ENCODE measurements at places on chromosomes 2 and 18.

GRCh38 chr2:208101716-208102631 is 22.4 kb downstream of the CRYGD start:
- DNase-seq = no peak

GRCh38 chr2:168378960-168379669 is 77.0 kb upstream of the CERS6 start:
- DNase-seq = no peak

DNA sequence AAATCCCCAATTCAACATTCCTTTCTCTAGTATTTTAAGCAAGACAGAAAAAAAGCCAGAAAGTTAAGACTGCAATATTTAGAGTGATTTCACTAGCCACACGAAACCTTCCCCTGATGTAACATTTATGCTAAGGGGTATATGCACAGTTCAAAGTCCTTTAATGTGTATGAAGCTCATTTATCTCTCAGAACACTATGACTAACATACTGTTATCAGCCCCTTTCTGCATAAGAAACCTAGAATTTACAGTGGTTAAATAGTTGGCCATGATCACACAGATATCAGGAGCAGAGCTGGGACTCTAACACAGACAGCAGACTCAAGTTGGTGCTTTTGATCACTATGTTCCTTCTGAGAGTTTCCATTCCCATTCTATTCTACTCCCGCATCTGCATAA is 185.5 kb downstream of the CDH2 start:
- DNase-seq = no peak

- DNase-seq = no peak
Measured at GRCh38 chr2:125855204-125855603, 800.8 kb upstream of the GYPC start.

DNA sequence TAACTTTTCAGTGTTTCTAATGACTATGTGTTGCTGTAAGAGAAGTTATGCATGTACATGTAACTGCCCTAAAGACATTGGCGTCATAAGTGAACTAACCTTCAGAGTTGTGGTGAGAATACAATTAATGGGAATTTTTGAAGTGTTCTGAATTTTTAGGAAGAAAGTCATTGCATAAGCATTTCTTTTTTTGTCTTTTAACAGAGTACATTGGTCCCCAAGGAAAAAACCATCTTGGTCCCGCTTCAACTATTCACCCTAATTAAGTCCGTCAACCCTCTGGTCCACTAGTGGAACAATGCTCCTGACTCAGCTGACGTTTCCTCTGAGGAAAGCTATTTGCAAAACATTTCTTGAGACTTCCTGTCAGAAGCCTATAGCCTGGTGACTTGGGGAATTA is 41.1 kb upstream of the VIT start:
- DNase-seq = no peak

- peak; percentile 38 for DNase-seq
Measured at GRCh38 chr2:223055836-223056235, 3.8 kb downstream of the KCNE4 start.

DNA sequence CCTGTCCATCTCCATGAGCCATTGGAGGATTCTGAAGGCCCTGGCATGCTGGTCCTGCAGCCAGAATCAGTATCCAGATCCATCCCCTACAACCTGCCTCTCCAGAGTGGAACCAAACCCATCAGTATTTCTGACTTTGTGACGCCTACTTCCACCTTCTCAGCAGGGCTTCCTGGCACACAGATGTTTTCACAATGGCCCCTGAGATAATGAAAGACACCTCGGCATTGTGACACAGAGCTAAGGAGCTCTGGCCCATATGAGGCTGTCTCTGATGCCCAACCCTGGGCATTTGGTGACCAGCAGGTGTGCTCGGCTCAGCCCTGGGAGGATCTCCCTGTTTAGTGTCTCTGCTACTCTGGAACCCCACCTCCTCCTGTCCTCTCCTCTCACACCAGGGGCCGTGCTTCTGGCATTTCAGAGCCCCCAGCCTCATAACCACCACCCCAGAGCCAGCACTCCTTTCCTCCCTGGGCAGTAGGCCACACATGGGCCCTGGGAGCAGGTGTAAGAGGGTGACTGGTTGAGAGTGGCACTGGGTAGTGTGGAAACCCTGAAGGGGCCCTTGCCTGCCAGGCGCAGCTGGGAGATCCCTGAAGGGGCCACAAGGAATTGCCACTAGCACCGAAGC is 38.2 kb downstream of the FOSL2 start:
- DNase-seq = no peak

DNA sequence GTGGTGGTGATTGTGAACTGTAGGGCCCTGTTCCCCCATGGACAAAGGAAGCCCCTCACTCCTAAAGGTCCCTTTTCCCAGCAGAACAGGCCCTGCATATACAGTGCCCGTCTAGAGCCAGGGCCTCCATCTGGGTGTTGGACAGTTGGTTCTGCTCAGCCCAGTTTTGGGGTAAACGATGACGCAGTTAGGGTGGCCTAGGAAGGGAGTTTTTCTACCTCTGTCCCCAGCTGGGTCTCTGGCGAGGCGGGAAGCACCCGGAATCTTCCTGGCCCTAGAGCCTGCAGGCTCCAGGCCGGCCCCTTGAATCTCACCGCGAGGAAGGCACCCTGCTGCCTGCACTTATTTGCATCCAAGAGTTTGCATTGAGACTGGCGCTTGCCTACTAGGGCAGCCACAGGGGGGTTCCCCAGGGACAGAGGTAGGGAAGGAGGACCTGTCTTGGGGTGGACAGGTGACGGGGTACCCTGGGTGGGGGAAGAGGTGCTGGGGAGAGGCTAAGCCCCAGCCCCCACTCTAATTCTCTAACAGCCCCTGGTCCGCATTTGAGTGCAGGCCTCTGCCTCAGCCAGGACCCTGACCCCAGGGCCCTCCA is 529 bp upstream of the MTA3 start:
- DNase-seq = no peak

DNA sequence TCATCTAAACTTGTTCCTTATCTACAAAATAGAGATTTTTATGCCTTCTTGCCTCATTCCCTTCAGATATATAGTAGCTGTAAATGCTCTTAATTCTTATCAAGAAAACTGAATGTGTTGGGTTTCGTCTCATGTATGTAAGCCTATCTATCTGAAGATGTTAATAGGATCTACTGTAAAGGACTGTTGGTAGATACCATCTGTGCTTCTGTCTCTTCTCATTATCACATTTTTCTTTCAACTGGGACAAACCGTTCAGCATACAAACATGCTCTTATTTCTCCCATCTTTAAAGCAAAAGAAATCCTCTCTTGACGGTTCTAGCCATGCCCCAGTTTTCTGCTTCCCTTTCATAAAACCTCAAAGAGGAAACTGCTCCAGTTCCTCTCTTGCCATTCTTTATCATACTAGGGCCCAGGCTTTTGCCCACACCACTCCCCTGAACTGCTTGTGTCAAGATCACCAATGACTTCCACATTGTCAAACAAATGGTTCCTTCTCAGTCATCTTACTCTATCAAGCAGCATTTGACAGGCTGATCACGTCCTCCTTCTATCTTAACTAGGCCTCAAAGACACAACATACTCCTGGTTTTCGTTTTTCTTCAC is 88.7 kb downstream of the ARHGEF33 start:
- DNase-seq = no peak

DNA sequence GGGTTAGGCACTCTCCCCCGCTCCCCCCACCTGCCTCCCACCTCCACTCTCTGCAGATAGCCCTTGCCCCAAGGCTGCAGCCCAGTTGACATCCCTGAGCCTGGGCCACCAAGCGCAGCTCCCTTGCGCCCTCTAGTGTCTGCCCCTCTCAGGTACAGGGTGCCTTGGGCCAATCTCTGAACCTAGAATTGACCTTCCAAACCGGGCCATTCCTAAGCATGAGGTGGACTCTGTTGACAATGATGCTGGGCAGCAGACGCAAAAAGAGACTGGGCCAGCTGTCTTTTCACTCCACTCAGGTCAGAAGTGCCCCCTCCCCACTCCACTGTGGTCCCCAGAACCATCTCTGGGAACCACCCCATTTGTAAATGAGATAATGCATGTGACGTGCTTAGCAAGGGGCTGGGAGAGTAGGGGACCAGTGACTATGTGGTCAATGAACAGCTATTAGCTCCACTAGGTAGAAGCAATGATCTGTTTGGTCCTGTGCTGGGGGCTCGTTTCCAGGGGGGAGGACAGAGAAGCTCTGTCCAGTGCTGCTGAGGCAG is 43.3 kb upstream of the PLB1 start:
- no peak for DNase-seq

DNA sequence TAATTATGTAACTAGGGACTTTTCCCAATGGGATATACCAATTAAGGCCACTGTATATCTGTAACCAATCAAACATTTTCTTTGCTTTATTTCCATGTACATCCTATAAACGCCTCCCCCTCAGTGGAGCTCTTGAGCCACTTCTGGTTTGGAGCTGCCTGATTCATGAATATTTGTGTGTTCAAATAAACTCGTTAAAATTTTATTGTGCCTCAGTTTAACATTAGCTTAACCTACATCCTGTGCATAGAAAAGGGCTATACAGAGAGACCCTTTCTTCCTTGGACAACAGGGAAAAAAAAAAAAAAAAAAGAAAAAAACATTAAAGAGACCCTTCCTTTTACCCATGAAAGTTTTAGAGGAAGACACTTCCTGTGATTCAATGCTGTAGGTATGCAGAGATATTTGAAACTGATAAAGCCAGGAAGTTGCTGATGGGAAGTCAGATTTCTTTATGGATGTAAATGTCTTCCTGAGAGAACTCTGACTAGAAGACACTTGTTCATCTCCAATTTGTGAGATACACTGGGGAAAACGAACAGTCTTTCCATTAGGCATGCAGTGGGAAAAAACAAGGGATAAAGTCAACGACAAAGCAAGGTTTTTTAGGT is 614.6 kb upstream of the SOX11 start:
- no peak for DNase-seq

DNA sequence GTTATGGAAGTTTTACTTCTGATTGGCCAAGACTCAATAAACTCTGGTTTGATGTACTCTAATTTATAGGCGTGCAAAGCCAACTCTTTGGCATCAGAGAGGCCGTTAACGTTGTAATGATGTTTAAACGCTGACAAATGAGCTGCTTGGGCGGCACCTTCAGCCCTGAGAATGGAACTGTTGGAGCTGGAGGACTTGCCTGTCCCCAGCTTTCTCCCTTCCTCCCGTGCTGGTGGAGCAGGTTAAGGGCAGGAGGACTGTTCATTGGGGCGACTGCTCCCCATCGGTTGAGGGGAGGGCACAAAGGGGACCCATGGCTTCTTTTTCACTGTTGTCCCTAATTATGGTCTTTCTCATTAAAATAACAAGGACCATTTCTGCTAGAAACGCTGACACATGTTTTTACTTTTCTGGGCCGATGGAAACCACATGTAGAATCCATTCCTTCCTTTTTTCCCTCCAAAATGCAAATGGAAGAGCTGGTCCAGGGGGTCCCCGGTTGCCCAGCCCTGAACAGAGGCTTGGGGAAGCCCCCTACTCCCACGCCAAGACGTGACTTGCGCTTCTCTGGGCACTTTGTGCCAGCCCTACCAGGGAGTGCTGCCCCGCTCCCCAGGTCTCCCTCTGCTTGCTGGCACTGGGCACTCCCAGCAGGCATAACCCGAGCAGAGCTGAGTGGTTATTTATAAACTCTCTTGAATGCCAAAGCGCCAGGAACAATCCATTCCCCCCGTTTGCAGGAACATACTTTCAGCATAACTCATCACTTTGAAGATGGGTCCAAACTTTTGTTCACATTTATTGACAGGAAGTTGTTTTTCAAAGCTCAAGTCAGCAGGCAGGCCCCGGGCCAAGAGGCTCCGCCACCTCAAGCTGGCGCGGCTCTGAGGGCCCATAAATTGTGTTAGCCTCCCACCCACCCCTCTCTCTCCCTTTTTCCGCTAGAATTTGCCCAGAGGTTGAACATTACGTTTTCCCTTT is 170.1 kb downstream of the ASB1 start:
- DNase-seq = no peak

DNA sequence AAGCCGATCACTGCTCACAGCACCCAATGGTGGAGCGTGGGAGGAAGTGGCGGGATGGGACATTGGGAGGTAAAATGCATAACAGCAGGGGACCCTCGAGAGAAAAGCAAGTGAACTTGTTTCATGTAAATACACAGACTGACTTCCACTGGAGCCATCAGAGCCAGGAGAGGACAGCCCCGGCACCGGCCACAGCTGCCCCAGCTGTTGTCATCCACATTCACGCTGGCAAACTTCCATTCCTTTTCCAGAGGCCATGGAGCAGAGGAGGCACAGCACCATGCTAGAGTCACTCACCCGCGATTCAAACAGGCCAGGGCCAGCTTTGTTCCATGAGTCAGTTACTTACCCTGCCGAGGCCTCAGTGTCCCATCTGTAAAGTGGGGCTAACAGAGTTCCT is 610.9 kb upstream of the SALL3 start:
- DNase-seq = no peak

GRCh38 chr18:57004366-57005121 is 142.3 kb upstream of the BOD1L2 start:
- DNase-seq = no peak

DNA sequence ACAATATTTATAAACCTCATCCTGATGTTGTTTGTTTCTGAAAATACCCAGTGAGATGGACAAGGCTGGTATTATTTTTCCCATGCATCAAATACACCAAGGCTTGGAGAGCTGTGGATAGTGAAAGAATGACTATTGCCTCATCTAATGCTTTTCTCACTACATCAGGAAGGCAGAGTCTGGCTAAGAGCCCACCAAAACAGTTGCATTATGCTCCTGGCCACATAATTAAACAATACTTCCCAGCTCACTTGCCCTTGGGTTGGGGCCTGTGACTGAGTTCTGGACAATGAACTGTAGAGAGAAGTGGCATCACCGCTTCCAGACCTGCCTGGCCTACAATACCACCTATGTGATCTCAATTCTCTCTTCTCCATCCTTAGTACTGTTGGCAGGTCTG is 46.4 kb upstream of the REEP1 start:
- DNase-seq = no peak

DNA sequence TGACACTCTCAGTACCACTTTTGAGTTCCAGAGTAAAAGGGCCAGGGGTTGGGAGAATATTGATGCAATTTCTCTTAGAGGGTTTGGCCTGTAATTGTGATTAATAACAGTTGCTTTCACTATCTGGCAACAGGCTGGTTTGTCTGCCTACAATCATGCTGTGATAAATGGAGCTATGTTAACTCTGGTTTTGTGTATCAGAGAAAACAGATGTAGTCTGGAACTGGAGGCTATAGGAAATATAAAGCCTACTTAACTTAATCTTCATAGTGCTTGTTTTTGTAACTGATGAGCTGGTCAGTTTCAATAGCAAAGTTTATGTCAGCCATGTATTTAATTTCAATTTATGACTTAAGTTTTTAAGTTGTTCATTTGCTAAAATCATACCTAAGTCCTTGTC is 138.0 kb downstream of the AGPS start:
- no peak for DNase-seq

DNA sequence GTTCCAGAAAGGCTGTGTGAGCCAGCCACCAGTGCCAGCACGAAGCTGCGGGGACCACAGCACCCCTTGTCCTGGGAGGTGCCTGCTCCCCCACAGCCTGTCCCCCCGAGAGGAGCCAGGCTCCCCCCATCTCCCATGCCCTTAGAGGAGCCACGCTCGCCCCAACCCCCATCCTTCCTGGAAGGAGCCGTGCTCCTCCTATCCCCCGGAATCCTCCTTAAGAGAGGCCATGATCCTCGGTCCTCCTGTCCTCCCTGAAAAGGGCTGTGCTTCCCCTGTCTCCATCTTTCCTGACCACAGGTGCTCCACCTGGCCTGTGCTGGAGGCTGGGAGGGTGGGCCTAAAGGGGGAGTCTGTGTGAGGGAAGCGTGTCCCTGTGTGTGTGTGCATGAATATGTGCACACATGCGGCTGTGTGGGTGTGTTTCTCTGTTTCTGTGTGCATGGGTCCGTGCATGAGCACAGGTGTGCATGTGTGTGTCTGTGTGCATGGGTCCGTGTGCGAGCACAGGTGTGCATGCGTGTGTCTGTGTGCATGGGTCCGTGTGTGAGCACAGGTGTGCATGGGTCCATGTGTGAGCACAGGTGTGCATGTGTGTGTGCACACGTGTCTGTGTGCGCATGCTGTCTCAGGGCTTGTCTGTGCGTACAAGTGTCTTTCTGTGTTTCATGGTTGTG is 80.3 kb downstream of the RTP5 start:
- no peak for DNase-seq

Data from DMS79 (cell line).